ENCODE measurements at places on chromosomes 4 and X.

DNA sequence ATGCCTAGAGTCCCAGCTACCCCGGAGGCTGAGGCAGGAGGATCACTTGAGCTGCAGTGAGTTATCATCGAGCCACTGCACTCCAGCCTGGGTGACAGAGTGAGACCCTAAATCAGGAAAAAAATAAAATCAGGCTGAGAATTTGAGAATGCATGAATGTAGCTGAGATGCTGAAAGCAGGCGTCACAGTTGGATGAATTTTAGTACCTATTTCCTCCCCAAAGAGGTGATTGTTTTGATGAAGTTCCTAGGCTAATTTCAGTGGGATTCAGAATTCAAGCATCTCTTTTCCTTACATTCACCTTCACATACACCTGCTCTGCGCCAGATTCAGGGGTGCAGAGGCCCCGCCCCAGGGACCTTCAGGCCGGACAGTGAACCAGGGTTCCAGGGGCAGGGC, 3.2 kb downstream of the CFAP99 start:
- DNase-seq, result no peak

- DNase-seq, result no peak
Measured at GRCh38 chr4:8402181-8402597, 38.3 kb downstream of the ACOX3 start.

DNA sequence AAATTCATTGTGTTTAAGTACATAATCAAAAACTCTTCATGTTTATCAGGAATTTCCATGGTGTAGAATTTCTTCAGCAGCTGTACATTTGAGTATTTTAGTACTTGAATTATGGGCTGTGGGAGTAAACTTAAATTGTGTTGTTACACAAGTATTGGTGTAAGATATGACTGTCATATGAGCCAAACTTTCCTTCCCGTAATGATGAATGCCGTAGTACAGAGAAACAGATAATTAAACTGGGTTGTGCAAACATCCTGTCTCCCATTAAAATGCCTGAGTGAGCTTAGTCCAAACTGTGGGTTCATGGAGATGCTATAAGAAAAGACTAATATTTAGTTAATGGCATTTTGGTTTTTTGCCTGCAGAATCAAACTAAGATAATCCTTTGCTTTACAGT, 159.2 kb downstream of the SLC4A4 start:
- DNase-seq, result no peak

DNA sequence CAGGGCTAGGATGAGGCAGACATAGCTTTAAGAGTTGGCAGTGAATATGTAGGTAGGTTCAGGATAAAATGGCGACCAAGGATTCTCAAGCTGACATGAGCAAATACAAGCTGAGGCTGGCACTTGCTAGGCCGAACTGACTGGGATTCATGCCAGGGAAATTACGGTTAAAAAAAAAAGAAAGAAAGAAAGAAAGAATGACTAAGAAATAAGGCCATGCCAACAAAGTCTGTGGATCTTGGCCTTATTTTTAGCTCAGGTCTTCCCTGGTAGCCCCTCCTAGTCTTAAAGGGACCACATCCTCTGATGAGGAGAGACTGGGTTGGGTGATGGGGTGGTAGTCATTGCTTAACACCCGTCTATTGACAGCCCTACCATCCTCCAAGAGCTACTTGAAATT, 64.4 kb upstream of the KLHL13 start:
- no peak for DNase-seq

DNA sequence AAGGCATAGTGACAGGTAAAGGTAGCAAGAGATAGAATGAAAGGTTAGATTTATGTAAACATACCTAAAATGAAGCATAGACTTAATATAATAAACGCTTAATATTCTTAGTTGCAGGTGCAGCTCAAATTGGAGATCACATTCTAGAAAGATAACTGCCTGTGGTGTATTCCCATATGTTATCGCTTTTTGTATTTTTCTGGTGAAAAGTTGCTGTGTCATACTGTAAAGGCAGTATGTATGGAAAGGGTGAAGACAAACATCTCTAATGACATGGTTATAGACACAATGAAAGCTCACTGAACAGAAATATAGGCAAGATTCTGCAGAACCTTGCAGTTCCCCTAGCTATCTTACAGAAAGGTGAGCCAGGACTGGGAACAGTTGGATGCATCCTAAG, 240.3 kb downstream of the DCLK2 start:
- DNase-seq, result no peak

- DNase-seq, result no peak
Measured at GRCh38 chrX:87901060-87901459, 383.5 kb downstream of the KLHL4 start.

- no peak for DNase-seq
Measured at GRCh38 chr4:128725405-128726055, 84.0 kb upstream of the JADE1 start.

- DNase-seq, result no peak
Measured at GRCh38 chrX:18558799-18559198, 113.1 kb downstream of the RS1 start.

DNA sequence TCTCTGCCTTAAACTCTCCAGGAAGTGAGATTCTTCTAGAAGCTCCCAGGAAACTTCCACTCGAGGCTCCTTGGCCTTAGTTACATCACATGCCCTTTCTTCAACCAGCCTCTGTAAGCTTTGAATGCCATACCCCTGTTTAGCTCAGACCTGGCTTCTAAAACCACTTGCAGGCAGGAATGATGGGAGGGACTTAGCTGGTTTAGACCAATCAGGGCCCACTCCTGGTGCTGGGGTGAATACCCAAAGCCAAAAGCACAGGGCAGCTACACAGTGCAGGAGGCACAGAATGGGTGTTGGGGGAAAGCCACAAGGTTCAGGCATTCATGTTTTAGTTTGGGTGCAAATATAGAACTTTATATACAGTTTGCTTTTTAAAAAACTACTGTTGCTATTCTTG, 296.2 kb downstream of the FRMPD4 start:
- no peak for DNase-seq

DNA sequence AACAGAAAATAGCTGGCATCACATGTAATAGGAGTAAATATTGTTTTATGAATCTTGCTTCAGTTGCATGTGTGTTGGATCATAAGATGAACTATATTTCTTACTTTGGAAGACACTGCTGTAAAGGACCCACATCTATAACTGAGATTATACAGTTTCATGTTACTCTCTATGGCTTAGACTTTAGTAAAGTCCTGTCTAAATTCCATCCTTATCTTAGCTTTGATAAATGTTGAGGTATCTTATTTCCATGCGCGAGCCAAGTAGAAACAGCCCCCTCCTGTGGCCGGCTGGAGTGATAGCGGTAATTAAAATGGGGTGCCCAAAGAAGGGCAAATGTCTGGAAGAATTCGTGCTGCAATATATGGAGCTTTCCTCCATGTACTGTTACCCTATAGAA, 43.0 kb downstream of the CCDC158 start:
- no peak for DNase-seq

- no peak for DNase-seq
Measured at GRCh38 chrX:153642655-153643430, 4.2 kb upstream of the DUSP9 start.

DNA sequence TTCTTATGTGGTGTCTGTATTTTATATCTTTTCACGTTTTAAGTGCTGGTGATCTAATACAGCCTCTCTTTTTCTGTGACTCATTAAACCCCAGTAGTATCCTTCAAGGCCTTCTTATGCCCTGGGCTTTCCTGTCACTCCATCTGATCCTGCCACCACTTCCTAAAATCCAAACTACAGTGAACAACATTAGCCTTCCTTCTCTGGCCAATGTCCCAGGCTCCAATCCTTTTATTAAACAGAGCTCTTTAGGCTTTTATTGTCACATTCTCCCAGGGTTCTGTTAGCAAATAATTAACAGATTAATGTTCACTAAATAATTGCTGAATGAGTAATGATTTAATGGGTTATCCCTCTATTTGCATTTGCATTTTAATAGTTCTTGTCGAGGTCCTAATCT, 47.9 kb upstream of the ITM2A start:
- DNase-seq, result no peak

- no peak for DNase-seq
Measured at GRCh38 chr4:128350449-128351045, 62.9 kb upstream of the PGRMC2 start.
